ENCODE measurements at places on chromosomes 5 and 9.

DNA sequence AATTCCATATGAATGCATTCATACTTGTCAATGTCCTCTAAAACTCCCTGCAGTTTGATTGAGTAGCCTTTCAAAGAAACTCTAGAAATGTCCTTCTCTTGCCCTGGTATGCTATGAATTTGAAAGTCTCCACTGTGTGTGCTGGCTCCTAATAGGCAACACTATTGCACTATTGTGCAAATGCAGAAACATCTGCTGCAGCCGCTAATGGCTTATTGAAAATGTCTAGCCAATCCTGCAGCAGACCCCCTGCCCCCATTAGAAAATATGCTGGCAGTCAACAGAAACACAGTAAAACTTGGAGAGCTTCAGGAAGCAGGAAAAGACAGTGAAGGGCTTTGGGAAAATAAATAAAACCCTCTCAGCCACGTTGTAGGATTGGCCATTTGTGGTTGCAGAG is 87.3 kb upstream of the GRAMD2B start:
- DNase-seq: no peak

DNA sequence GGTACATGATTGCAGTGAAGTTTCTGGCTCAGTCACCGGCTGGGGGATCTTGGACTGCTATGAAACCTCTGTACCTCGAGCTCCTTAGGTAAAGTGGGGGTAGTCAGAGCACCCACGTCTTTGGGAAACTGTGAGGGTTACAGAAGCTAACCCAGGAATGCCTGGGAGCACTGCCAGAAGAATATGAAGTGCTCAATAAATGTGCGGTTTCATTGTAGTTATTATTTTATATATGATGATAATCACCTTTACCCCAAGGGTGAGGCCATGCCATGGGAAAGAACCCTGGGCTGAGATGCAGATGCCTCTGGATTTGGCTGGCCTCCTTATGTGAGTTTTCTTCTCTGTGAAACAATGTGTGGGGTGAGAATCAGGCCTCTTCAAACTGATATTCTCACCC is 3.7 kb downstream of the NPR3 start:
- no peak for DNase-seq

- DNase-seq: no peak
These were observed 6.1 kb upstream of the CXCL14 start for GRCh38 chr5:135584918-135585317.

DNA sequence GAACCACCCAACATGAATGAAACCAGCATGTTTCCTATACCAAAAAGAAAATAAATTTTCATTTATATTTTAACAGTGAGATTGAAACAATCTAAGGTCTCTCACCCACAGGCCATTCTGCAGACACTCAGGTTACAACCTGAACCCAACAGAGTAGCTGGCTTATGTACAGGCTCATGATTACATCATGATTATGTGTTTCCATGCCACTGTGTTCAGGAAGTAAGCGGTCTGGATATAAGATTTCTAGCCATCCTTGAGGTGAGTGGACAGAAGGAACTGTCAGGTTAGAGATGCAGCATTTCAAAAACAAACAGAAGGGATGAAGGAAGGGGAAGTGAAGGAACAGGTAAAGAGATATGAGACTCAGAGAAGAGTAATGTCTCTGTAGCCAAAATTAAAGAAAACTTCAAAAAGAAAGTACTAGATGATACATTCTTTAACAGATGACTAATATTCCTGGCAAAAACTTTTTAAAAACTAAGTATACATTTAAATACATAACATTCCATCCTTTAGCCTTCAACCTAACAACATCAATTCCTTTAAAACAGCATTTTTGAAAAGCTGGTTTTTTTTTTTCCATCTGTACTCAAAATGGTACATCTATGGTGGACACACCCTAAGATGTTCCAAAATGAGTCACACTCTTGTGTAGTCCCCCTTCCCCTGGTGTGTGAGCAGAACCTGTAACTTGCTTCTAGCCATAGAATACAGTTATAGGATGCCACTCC is 119.8 kb downstream of the LPAR1 start:
- no peak for DNase-seq

DNA sequence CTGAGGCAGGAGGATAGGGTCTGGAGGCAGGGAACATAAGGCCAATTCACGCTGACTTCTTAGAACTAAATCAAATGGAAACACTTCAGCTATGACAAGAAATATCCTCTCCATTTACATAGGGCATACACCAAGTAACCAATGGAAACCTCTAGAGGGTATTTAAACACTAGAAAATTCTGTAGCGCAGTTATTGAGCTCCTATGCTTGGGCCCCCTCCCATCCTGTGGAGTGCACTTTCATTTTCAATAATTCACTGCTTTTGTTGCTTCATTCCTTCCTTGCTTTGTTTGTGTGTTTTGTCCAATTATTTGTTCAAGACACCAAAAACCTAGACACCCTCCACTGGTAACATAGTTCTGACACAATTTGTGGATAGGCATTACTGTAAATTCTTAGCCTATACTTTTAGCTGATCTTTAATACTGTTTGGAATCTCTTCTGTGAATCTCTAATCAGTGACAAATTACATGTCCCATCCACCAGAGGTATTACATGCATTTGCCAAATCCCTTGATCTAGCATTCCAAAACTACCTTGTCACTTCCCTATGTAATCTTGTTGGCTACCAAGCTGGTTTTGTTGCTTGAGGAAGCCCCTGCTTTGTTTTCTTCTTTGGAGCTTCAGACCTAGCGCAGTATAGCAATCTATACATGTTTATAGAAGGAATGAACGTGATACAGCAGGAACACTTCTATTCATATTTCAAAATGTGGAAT is 61.6 kb downstream of the ST8SIA4 start:
- peak; percentile 30 for DNase-seq

DNA sequence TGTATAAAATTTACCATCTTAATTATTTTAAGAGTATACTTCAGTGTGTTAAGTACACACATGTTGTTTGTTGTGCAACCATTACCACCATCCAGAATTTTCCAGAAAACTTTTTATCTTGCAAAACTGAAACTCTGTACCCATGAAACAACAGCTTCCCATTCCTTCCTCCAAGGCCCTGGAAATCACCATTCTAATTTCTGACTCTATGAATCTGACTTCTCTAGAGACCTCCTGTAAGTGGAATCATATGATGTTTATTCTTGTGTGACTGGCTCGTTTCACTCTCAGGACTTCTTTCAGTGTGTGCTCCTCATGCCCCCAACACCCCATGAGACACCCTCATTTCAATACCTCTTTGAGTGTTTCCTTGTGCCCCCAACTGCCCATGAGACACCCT is 60.4 kb upstream of the COL15A1 start:
- no peak for DNase-seq

DNA sequence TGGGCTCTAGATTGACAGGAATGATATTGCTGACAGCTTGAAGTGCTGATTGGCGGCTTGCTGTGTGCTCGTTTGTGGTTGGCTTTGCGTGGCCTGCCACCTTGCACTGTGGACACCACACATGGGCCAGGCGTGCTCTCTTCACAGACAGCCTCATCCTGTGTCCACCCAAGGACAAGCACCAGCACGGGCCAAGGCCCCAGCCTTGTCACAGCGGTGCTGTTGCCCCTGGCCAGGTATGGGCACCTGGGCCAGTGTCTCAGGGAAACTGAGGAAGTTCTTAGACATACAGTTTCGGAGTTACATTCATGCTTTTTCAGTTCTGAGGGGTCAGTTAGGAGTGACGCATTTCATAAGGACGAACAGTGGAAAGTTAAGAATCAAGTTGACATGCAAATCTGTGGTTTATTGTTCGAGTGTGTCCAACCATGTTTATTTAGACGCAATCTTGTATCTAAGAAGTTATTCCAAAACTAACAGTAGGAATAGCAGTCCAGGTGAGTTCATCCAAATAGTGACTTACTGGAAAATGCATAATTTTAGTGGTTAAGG is 125.9 kb downstream of the EHMT1 start:
- no peak for DNase-seq

GRCh38 chr5:103369125-103370120 is 110.9 kb downstream of the MACIR start:
- DNase-seq: no peak

DNA sequence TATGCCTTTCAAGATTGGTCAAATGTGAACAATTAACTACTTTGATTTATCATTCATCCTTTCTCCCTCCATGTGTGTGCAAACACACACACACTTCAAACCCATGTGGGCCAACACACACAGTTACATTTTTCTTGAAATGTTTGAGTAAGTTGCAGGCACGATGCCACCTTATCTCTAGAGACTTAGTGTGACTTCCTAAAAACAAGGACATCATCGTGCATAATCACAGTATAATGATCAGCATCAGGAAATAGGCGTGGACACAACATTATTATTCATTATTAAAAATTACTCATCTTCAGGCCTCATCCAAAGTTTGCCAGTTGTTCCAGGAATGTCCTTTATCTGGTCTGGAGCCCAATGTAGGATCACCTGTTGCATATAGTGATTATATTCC is 209.5 kb downstream of the GNA14 start:
- no peak for DNase-seq

- DNase-seq: no peak
These were observed 28.7 kb upstream of the F2RL1 start for GRCh38 chr5:76789991-76790581.

- DNase-seq: no peak
These were observed 5.5 kb upstream of the SPATA6L start for GRCh38 chr9:4671737-4672136.

- no peak for DNase-seq
These were observed 53.1 kb upstream of the DAB2IP start for GRCh38 chr9:121598167-121598964.

DNA sequence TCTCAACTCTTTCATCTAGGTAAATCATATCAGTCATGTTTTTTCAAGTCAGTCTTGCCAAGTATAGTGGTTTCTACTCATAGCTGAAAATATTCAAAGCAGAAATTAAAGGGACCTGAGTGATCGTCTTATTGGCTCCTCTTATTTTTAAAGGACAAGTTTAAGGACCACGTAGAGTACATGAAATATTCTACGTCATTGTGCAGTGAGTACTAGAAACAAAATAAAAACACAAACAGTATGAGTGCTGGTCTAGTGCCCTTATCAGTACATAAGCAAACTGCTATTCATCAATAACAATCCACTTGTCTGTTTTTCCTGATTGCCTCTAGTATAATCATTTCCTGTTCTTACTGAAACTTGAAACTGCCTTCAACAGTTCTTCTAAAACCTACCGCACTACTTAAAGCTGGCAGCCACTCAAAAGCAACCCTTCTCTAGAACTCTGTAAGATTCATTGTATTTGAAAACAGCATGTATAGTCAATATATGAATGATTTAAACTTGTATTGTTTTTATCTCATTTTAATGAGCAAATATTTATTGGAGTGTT is 853.7 kb downstream of the TAF11L14 start:
- no peak for DNase-seq

DNA sequence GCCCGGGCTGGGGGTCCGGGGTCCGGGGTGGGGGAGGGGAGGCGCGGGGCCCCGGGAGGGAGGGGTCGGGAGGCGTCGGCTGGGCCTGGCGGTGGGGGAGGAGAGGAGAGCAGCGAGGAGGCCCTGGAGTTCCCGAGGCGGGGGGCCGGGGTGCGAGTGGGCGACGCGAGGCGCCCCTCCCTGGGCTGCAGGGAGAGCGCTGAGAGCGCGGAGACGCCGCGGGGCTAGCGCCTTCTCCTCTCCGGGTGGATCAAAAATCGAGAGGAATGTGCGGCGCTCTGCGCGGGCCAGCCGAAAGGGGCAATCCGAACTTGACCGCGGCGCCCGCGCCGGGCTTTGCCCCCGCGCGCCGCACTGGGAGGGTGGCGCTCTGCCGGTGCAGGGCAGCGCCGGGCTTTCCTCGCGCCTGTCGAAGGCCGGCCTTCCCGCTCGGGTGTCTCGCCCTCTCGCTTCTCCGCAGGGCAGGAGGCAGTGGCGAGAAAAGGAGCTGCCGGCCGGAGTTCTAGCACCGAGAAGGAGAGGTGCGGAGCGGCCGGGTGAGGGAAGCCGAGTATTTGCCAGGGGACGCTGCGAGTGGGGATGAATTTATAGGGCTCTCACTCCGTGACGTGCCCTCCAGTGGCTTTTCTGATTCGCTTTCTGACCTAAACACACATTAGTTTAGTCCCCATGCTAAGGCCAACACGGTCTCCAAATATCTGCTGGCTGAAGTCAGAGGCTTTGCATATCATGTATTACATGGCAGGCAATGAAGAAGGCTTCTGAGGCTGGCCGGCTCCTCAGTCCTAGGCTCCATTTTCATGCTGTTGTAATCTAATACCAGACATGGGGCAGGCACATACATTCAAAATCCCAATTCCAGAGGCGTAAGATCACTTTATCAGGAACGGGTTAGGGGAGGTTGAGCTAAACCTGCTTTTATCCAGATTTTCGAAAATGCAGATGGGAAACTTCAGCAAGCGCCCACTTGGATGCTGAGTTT is 503 bp upstream of the GDNF start:
- no peak for DNase-seq

DNA sequence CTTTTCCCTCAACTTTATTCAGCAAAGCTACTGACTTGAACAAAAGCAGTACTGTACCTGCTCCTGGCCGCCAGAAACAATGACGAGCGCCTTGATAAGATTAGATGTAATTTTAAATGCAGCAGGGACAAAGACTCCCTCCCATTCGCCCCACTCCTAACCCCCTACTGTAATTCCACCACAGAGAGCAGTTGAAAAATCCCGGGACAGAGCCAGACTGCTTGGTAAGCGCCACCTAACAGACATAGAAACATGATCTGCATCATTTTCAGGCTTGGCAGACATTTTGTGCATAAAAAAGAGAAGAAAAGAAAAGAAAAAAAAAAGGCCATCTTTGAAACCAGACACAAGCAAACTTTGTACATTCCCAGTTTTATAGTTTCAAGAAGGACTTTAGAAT is 81.9 kb downstream of the ISL1 start:
- DNase-seq: no peak

GRCh38 chr5:377326-377981 is 55.9 kb downstream of the AHRR start:
- no peak for DNase-seq

- DNase-seq: no peak
These were observed 11.3 kb downstream of the C5orf63 start for GRCh38 chr5:127061956-127062355.

- no peak for DNase-seq
These were observed 30.9 kb downstream of the GDNF start for GRCh38 chr5:37808945-37809344.

- no peak for DNase-seq
These were observed 251.2 kb downstream of the SLIT3 start for GRCh38 chr5:169049712-169050111.

GRCh38 chr9:81902626-81903025 is 25.6 kb upstream of the SPATA31D4 start:
- no peak for DNase-seq

GRCh38 chr5:345404-346195 is 24.1 kb downstream of the AHRR start:
- no peak for DNase-seq

Data from CD4-positive, alpha-beta T cell treated with Interleukin-17A for 1 hour (primary cell).